ENCODE measurements at places on chromosomes 12 and 14.
A peak's percentile ranks its signal among the peaks of the same experiment; 100 is the strongest.

DNA sequence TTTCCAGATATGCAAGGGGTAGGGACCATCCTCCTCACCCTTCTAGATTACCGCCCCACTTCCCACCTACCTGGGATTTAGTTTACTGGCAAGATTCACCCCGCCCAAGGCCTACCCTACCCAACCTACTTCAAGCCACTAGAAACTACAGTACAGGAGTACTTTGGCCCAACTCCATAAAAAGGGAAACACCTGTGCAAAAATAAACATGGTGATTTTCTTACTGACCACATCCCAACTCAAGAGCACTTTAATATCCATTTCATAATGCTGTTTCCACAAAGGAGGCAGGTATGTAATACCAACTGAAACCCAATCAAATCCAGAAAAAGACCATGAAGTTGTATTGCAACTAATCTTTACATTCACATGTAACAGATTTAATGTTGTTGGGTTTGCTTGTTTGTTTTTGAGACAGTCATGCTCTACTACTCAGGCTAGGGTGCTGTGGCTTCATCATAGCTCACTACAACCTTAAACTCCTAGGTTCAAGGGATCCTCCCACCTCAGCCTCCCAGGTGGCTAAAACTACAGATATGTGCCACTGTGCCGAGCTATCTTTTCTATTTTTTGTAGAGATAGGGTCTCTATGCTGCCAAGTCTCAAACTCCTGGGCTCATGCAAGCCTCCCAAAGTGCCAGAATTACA lies 41.7 kb upstream of the RAP1B start:
- DNase-seq = no peak

DNA sequence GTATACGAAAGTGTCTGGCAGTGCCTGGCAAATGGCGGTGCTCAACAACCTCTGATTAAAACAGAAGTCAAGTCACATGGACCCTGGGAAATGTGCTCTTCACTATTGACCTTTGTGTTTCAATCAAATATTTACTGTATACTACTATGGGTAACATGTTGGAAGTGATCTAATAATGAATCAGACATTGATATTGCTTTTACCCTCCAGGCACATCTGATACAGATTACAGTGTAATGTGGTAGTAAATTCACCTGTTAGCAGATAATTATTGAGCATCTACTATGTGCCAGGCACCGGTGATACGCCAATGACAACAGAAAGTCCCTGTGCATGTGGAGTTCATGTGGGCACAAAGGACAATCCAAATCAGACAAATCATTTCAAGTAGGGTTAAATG lies 63.1 kb downstream of the STON2 start:
- DNase-seq = no peak

DNA sequence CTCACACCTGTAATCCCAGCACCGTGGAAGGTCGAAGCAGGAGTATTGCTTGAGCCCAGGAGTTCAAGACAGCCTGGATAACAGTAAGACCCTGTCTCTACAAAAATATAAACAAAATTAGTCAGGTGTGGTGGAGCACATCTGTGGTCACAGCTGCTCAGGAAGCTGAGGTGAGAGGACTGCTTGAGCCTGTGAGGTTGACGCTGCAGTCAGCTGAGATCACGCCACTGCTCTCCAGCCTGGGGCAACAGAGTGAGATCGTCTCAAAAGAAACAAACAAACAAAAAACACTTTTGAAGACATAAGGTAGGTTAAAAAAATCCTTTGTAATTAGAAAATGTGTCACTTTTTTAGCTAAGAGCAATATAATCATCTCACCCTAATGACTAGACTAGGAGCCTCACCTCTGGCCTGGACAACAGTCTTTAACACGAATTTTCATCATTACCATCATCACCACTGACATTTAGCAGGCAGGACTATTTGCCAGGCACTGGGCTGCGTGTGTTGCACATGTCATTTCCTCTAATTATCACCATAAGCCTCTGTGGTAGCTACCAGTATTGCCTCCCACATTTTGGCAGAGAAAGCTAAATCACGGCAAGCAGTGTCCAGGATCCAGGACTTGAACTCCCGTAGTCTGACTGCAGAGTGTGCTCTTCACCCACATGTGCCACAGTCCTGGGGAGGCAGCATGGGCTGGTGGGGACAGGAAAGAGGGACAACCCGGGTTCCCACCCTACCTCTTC lies 4.6 kb upstream of the SYCP3 start:
- DNase-seq = no peak

DNA sequence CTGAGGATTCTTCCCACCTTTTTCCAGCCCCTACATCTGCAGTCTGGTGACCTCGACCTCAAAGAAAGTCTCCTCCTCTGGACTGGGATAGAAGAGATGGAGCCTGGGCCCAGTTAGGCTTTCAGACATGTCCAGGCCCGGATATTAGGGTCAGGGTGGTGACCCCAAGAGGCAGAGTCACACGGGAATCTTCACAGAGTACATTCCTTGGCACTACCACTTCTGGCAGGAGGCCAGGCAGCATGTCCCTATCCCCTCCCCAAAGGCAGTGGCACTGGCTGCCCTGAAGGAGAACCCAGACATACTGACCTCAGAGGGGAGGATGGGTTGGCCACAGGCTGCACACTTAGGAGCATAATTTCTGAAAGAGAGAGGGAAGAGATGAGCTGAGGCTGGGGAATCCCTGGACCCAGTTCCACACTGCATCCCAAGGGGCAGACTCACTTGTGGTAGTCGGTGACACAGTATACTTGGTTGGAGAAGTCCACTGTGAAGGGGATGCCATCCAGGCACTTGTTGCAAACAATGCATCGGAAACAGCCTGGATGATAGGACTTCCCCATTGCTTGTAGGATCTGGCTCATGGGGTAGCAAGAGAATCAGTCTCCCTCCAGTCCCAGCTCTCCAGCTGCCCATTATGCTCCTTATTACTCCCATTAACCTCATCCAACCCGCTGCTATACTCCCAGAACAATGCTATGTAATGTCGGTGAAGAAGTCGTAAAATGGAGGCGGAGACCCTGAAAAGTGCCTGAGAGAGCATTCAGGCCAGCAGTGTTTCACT lies 7.6 kb downstream of the AJUBA start:
- peak; percentile 75 for DNase-seq

DNA sequence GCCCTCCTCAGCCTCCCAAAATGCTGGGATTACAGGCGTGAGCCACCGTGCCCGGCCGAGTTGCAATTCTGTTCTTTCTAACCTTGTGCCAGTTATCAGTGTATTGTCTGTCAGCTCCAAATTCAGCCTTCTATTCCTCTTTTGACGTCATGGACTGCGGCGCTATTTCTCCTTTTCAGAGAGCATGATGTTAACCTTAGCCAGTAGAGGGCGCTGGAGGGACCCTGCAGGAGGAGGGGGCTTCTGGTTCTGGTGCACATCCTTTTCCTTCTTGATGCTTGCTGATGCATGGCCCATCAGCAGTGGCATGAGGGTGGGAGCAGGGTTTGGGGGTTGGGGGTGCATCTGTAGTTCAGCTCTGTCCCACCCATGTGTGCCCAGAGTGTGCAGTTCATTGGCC lies 179.3 kb upstream of the RMST start:
- no peak for DNase-seq

GRCh38 chr12:91388573-91388972 lies 206.0 kb upstream of the DCN start:
- DNase-seq = no peak

DNA sequence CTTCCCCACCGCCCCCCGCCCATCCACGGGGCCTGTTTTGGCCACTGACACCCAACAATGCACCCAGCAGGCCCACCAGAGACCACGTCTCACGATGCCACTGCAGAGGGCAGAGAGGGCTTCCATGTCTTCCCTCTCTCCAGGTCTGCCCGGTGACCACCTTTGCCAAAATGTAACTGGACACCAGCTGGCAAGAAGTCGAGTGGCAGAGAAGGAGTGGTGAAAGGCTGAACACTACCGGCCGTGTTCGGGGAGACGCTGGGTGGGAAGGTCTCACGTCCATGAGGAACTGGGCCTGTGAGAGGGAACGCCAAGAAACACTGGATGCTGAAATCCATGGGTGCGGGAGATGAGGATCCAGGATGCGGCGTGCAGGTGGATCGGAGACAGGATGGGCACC lies 308.2 kb downstream of the ADGRD1 start:
- no peak for DNase-seq

- DNase-seq = no peak
These were observed 38.0 kb downstream of the PTGER2 start for GRCh38 chr14:52352061-52352491.

- peak; percentile 78 for DNase-seq
These were observed 114.5 kb upstream of the NCOR2 start for GRCh38 chr12:124681779-124682391.

DNA sequence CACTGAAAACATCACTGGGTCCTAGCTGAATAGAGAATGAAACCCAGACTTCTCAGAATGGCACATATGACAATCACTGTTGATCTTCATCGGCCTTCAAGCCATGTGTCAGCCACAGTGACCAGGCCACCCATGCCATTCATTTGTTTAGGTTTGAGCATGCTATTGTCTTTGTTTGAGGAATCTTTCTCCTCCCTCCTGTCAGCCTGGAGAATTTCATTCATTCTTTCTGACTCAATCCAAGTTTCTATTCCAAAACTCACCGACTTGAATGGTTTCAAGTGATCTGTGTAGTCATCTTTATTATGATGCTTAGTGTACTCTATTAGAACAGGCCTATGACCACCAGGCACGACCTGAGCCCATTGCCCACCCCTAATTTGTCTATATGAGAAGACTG lies 106.3 kb downstream of the ETNK1 start:
- DNase-seq = peak; percentile 48

DNA sequence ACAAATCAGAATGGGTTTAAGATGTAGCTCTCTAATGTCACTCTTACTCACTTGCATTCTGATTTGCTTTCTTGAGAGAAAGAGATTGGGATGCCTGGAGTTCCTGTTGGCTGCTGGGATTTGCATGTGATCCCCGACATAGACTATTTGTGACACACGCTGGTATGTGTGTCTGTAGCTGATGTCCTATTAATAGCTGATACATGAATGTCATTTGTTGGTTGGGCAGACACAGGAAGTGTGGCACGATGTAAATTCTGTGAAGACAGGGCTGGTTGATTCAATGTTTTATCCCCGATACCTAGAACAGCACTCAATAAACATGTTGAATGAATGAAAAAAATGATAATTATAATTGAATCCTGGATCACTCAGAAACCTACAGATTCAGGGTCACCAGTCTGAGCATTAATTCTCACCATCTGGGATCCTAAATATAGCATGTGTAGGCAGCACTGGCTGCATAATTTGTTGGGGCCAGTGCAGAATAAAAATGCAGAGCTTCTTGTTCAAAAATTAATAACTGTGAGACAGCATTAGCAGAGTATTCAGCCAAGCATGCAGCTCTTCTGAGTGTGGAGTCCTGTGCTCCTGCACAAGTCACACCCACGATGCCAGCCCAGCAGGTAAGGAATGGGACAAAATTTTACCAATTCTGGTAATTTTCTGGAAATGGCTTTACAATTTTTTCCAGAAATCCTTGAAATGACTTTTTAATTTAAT lies 35.5 kb upstream of the SOCS2 start:
- peak; percentile 83 for DNase-seq

GRCh38 chr12:10722502-10722904 lies 620 bp downstream of the YBX3 start:
- DNase-seq = peak; percentile 71

DNA sequence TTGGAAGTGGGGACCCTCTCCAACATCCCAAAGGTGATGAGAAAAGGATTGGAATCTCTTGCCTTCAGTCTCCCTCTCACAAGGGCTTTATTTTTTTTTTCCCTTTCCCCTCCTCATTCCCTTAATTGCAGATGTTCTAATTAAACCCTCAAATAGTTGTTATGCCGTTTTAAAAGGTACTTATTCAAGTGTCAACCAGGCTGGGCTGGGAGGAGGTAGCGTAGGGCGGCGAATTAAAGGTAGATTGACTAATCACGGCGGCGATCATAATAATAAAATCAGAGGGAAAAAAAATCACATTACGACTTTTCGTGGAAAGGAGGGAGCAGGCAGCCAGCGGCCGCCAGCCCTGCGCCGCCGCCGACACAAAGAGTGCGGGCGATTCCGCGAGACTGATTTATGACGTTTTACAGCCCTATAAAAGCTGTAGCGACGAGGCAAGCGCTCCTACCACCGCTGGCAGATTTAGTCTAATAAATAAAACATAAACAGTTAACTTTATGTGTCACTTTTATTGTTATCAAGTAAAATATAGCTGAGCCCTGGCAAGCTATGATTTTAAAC lies 1.7 kb upstream of the HOXC4 start:
- no peak for DNase-seq

DNA sequence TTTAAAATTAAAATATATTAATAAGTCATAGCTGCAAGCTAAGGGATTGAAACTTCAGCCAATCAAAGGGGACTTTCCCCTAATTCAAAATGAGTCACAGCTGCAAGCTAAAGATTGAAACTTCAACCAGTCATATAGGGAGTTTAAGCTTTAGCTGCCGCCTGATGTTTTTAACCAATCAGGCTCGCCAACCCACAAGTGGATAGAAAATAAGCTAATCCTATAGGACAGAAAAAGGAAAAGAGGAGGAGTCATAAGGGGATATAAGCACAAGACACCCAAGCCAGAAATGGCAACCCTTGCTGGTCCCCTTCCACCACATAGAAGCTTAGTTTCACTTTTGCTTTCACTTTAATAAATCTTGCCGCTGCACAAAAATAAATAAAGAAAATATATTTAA lies 1154.6 kb downstream of the GALC start:
- DNase-seq = peak; percentile 2

GRCh38 chr12:113101751-113102150 lies 33.8 kb downstream of the RASAL1 start:
- DNase-seq = no peak

DNA sequence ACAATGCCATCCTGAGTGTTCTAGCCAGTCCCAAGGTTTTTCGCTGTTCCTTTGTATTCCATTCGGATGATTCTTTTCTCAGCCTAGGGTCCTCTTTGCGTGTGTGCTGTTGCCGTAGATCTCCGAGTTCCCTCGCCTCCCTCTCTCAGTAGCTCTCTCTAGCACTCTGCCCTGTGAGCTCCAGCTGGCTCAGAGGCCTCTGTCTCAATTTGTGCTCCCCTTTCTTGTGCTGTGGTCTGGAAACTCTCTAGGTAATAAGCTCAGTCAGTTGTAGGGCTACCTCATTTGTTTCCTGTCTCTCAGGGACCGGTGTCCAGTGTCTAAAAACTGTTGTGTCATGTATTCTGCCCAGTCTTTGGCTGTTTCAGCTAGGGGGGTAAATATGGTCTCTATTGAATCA lies 179.3 kb downstream of the PCNX1 start:
- DNase-seq = no peak
